Cerebellar cortex (tissue), 1 donor: ENCODE measurements at places on chromosomes 12 and 14.

DNA sequence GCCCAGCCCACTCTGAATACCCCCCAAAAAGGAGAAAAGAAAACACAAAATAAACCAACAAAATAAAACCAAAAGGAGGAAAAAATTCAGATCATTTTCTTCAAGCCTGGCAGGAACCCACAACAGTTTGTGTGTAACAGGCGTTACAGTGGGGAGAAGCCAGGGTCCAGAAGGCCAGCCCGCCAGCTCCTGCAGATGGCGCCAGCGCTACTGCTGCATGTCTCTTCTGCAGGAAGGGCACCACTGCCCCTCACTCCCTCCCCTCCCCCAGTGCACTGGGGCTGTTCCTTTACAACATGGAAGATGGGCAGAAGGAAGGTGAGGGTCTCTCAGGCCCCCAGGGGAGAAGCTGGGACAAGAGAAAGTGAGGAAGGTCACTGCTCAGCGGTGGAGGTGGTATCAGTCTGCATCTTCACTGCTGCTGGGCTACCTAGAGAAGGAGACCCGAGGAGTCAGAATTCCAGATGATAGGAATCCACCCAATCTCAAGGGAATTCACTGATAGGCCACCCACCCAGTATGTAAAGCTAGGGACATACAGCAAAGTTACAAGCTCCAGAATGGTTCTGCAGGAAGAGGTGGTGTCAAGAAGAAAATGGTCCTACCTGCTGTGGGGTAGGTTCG is 2.3 kb upstream of the NOP2 start:
- DNase-seq = peak; percentile 66

- DNase-seq = no peak
These were observed 73.9 kb downstream of the HSD17B6 start for GRCh38 chr12:56836800-56837663.

DNA sequence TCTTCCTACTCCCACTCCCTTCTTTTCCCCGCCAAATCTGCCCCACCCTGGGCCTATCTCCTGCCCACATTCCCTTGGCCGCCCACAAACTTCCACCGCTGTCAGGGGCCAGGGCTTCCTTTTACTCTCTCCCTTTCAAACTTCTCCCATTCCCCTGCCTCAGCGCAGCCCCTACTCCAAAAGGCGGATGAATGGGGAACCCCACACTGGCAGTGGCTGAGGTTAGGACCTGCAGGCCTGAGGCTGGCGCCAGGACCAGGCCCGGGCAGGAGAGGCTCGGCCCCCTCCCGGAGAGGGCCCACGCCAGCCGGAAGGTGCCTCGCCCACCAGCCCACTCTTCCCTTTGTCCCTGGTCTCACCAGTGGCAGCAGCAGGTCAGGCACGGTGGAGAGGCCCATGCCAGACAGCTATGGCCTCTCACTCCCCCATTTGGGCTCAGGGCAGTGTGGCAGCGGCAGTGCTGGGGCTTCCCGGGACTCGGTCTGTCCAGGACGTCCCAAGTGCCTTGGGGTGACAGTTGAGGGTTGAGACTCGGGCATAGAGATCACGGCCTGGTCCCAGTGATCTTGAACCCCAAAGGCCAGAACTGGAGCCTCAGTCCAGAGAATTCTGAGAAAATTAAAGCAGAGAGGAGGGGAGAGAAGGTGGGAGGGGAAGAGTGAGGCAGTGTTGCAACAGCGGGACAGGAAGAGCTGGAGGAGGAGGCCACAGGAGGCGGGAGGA is at the start of gene TNFRSF1A:
TNFRSF1A (minus strand) TSS at position 660 of the 723 bp plus-strand sequence; CDS start at position 398, 262 bp downstream.
- peak; percentile 72 for DNase-seq

DNA sequence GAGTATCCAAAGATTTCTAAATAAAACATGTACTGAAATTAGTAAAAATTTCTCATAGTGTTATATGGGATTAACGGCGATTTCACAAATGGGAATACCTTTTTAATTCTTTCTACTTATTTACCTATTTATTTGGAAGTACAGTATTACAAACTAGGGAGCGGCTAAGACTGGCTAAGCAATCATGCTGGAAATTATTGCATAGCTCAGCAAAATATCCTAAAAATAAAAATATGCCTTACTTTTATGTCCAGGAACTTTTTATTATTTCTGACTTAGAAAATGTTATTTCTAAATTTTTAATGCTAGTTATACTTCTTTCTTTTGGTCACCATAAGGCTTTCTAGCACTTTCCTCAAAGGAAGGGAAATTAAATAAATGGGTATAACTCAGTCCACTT is 36.5 kb upstream of the PTCSC3 start:
- no peak for DNase-seq

GRCh38 chr14:105578070-105578469 is 51.7 kb downstream of the TMEM121 start:
- DNase-seq = no peak

GRCh38 chr14:51448831-51449670 is 202.7 kb upstream of the FRMD6 start:
- DNase-seq = peak; percentile 53

GRCh38 chr12:121167232-121167820 is 34.6 kb downstream of the P2RX7 start:
- DNase-seq = no peak

- DNase-seq = no peak
These were observed 64.1 kb downstream of the KIAA0586 start for GRCh38 chr14:58491593-58491992.

- no peak for DNase-seq
These were observed 92.5 kb downstream of the FBXL14 start for GRCh38 chr12:1501695-1502378.

DNA sequence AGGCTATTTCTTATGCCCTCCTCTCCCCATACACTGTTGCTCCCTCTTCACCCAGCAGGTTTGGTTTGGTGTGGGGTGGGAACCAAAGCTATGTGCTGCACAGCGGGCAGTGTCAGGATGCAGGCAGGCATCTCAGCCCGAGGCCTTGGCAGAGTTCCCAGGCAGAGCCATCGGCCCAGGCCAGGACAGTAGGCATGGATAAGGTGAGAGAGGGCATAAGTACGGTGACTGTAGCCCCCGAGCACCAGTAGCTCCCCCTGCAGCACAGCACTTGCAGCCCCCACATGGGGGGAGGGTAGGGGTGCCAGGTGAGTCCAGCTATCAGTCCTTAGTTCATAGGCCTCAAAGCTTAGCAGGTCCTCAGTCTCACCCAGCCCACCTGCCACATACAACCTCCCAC is 7.2 kb downstream of the KLHL33 start:
- peak; percentile 30 for DNase-seq

DNA sequence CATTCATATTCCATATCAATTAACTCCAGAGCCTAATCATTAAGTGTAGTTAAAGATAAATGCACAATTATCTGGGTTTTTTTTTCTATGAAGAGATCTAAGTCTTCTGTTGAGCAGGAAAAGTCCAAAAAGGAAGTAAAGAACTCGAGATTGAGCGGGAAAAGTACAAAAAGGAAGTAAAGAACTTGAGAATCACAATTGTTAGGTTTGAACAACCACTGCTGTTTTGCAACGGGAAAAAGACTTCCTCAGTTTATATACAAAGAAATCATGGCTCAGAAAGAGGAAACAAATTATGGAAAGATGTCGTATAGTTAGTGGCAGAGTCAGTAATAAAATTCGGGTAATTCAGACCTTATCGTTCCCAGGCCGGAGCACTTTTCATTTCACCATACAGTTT is 63.3 kb downstream of the PPP1R12A start:
- DNase-seq = no peak

- DNase-seq = no peak
These were observed 28.5 kb downstream of the CD9 start for GRCh38 chr12:6228535-6229223.

DNA sequence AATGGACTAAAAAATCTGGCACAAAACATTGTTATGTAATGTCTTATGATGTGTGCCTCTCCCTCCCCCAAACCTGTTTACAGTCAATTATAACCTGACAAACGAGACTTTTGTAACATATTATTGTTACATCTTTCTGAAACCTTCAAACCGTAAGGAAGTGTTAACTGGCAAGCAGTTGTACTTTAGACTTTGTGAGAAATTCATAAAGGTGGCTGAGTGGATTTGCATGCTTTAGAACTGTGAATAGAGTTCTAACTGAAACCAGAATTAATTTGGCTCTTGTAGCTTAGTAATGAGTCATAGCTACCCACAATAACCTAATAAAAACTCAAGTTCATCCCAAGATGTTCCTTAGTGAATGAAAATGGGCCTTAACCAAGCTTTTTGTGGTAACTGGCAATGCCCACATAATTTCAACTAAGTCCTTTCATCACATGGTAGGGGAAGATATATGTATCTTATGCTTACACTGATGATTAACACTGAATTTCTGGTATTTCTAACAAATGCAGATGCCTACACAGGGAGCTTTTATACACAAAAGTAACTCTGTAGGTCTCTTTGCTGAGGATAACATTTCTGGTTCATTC is 29.7 kb downstream of the RAD9B start:
- peak; percentile 59 for DNase-seq

DNA sequence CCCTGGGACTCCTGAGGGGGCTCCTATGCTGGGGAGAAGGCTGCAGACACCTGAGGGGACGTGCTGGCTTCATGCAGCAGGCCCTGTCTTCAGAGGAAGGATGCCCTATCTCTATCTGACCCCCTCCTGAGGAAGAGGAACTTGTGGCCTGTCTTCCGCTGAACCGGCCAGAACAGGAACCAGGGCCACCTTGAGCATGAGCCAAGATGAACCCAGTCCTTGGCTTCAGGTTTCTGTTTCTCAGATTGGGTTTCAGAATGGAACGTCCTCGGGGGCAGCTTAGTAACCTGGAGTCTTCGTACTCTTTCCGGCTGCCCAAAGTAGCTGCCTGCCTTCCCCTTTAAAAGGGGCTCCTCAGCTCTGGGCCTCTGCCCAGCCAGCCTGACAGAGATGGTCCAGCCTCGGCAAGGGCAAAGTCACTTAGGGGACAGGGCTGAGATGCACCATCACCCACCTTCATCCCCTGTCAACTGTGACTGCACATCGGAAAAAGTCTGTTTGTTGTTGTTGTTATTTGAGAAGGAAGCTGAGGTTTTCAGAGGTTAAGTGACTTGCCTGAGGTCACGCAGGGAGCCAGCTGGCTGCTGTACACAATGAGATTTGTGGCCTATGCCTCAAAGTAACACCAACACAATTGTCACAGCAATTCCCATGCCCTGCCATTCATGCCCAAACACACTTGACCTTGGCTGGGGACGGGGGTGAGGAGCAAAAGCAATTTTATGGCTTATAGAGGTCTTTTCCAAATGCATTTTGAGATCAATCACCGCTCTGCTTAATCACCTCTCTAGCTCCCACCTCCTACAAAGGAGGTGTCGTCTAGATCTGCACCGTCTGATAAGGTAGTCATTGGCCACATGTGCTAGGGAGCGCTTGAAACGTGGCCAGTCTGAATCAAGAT is 13.4 kb downstream of the ASB2 start:
- no peak for DNase-seq

DNA sequence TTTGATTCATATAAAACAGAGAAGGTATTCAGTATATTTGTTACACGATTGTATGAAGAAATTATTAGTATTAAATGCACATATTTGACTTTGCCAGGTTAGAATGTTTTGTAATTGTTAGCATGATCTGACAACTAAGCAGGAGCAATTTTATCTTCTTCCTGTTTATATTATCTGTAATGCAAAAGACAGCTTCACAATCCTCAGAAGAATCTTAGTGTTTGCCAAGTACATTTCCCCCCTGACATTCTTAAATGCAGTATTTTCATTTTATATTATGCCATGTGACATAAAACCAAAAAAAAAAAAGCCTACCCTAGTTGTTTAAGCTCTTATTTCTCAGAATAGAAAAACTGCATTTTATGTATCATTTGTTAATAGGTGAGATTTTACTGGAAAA is 469.4 kb downstream of the FOXG1 start:
- DNase-seq = no peak

GRCh38 chr12:12007713-12008231 is 63.0 kb upstream of the BCL2L14 start:
- DNase-seq = no peak

GRCh38 chr14:32047791-32048190 is 29.3 kb upstream of the ARHGAP5 start:
- no peak for DNase-seq

DNA sequence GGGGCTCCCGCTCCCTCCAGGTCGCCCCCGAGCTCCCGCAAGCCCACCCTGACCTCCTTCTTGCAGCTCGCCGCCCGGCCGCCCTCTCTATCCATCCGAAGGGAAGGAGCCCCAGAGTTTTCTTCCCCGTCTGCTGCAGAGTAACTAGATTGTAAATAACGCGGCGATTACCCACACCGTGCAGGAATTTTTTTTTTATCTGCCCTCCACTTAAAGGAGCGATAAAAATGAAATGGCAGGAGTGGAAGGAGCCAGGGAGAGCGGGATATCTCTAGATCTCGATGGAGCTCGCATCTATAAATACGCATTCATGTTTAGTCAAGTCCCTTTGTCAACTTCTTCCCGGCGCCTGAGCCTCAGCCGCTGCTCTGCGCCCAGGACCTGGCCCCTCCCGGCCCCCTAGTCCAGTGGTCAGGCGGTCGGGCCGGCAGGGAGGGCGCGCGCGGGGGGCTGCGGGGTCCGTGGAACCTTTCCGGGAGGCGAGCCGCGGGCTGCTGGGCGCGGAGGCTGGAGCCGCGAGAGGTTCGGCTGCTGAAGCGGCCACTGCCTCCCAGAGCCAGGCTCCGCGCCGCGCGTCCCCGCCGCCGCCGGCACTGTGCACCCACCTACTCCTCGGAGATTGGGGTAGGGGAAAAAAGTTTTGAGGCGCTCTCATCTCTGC is 386.0 kb downstream of the BCAT1 start:
- DNase-seq = no peak

- peak; percentile 89 for DNase-seq
These were observed 2.5 kb downstream of the ANG start for GRCh38 chr14:20690848-20691640.

GRCh38 chr12:24760162-24760561 is 188.7 kb downstream of the BCAT1 start:
- no peak for DNase-seq

DNA sequence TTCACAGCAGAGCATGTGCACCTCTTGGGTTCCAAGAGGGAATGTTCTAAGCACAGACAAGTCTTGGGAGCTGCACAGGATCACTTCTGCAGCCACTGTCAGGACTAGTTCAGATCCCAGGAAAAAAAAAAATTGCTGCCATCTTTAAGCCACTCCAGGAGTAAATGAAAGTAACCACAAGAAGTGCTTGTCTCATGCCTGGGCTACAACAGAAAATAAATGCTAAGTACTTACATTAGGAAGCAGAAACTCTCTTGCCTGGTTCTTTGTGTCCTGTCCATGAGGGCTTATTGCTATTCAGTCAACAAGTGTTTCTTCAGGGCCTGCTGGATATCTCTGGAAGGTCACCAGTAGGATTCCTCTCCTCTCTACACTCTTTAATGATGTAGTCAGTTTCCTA is 176.1 kb downstream of the KTN1 start:
- no peak for DNase-seq

- DNase-seq = no peak
These were observed 103.6 kb downstream of the SSPN start for GRCh38 chr12:26298785-26299621.

- no peak for DNase-seq
These were observed 93.2 kb downstream of the EMP1 start for GRCh38 chr12:13289653-13290289.

- DNase-seq = no peak
These were observed 159.5 kb upstream of the DYRK2 start for GRCh38 chr12:67489007-67489406.

DNA sequence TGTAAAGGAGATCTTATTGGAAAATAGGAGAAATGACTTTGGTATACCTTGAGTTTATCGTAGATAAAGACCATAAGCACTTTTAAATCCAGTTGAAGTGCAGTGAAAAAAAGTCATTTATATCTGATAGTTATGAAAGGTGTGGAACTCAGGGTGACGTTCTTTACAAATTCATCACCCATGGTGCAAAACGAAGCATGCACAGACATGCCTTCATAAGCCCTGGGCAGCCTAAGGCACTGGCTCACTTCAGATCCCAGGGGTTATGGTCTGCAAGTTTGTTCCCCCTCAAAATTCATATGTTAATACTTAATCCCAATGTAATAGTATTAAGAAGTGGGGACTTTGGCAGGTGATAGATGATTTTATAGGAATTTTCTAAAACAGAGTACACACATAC is 1216.4 kb upstream of the USP15 start:
- no peak for DNase-seq
